NCI-H1048 (cell line): ENCODE measurements at places on chromosomes 11 and 22.

- DNase-seq: no peak
Measured at GRCh38 chr11:128824191-128825049, 42.7 kb downstream of the KCNJ1 start.

DNA sequence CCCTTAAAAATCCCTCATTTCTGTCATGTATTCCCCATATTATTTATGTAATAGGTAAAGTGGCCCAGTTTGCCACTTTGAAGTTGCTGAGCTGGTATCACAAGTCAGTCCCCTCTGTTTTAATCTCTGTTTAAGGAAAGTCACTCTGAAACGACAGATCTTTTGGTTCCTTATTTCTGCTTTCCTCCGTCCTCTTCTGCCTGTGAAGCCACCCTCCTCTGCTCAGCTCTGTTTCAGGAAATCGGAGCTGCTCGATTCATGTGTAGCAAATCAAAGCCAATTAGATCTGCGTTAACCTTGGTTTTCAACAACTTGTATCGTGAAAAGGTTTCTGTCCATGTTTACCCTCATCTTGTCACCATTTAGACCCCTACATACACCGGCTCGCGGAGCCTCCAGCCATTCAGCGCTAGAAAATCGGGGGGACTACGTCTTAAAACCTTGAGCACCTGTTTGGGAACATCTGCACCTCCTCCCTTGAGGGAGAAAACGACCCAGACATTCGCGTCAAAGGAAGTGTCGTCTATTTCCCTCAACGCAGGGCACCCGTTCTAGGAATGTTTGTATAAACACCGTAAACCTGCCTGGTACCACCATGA is 576 bp upstream of the SC5D start:
- no peak for DNase-seq

GRCh38 chr11:118744046-118744445 is 46.9 kb downstream of the DDX6 start:
- no peak for DNase-seq

DNA sequence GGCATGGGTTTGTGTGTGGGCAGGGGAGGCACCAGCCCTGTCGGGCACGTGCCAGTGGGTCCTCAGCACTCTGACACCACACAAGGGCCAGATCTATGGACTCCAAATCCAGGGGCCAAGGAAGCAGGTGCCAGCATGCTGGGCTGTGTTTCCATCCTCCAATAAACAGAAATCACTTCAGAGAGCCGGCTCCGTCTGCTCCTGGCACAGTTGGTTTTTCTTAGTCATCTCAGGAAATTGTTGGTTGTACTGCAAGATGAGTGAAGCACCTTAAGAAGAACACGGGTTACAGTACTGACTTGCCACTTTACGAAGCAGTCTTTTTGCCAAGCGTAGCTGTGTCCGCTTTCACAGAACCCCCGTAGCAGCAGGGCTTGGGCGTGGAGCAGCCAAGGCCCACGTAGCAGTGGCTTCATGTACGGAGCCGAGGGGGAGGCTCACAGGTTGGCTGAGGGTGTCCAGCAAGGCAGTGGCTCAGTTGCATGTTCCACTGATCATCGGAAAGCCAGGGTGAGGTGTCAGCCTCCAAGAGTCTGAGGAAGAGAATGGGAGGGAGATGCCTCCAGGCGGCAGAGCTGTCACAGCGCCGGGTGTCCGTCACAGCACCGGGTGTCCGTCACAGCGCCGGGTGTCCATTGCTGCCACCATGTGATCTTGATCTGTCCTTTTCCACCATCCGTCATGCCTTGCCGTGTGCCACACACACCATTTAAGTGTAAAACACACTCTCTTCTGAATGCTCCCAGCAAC is 314.9 kb downstream of the CTTN start:
- no peak for DNase-seq

DNA sequence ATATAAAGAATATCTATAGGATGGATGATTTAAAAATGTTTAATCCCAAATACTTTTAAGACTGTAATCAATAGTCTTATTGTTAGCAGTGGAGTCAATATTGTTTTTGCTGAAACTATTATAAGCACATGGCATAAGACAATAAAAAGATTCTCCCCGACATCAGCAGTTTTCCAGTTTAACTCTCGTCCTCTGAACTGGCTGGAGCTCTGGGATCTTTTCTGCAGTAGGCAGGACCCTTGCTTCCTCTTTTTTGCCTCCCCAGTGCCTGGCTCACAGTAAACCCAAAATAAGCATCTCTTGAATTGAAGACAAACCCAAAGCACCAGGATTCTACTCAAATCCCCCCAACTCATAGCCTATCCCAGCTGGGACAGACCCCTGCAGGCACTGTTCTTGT is 32.9 kb downstream of the KCNJ1 start:
- no peak for DNase-seq

DNA sequence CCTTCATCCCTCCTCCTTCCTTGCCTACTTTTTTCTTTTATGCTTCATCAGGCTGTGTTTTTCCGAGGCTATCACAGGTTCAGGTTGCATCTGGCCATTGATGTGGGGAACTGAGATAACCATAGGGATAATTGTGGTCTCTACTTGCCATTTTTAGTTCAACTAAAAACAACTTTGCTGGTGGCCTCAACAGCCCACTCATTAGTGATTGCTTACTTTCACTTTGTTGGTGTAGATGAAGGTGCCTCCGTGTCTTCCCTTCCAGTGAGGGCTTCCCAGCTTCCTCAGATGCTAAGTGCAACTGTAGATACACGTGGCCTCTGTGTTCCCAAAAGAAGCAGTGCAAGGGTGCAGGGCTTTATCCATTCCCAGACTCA is 35.0 kb downstream of the KCNJ1 start:
- no peak for DNase-seq

DNA sequence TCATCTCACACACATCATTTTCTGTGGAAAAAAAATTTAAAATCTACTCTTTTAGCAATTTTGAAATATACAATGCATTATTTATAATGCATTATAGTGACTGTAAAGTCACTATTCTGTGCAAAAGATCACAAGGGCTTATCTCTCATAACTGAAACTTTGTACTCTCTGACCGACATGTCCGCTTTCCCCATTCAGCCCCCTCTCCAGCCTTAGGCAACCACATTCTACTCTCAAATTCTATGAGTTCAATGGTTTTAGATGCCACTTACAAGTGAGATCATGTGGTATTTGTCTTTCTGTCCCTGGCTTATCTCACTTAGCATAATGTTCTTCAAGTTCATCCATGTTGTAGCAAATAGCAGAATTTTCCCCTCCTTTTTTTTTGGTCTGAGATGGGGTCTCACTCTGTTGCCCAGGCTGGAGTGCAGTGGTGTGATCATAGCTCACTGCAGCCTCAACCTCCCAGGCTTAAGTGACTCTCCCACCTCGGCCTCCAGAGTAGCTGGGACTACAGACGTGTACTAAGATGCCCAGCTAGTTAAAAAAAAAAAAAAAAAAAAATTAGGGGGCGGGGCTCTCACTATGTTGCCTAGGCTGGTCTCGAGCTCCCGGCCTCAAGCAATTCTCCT is 44.5 kb downstream of the SYN3 start:
- no peak for DNase-seq

DNA sequence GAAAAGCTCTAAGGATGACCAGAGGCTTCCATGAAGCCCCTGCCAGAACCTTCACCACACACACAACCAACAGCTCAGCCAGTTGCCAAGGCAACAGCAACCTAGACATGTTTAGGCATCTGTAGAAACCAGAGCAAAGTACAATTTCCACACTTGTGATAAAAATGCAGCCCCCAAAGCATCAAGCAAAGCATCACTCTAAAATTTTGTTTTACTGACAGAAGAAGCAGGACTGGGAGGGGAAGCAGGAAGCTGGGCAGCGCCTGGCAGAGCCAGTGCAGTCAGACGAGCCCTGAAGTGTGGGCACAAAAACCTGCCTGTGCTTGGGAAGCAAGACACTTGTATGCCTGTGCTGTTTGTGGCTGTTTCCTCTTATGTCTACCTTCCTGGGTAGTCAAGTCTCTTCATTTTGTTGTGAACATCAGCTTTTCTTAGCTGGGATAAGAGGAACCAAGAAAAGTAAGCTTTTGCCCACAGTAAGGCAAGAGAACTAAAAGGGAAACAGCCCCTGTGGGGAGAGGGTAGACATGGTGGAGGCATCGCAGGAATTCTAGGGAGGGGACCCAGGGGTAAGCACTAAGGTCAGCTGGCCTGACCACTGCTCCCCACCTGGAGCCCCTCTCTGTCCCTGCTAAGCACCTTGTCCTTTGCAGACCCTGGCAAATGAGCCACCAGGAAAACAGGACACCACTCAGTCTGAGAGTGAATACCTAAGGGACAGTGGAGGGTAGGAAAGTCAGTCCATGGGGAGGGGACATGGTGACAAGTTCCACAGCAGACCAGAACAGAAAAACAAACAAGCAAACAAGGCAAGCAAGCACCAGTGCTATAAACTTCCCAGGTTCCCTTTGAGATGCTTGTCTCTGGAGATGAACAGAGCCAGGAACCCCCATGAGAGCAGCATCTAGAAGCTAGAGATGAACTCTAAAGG is 13.4 kb downstream of the PACSIN2 start:
- no peak for DNase-seq

- no peak for DNase-seq
Measured at GRCh38 chr22:42289671-42290541, 19.5 kb upstream of the TCF20 start.

DNA sequence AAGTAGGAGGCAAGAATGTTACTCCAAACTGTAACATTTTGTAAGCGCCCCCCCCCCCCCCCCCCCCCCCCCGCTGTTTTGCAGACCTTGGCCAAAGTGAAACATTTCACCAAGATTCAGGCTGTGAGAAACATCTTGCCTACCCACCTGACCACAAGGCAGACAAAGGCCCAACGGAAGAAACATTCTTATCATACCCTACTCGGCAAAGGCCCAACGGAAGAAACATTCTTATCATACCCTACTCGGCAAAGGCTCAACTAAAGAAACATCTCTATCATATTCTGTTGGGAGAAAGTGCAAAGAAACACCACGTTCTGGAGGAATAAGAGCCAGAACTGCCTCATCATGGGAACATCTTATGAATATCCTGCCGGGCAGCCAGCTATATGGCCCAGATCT is 117.1 kb downstream of the JRKL start:
- DNase-seq: no peak

- DNase-seq: no peak
Measured at GRCh38 chr22:35919002-35919542, 109.6 kb downstream of the RBFOX2 start.

- no peak for DNase-seq
Measured at GRCh38 chr11:75588051-75588481, 26.0 kb downstream of the SERPINH1 start.

DNA sequence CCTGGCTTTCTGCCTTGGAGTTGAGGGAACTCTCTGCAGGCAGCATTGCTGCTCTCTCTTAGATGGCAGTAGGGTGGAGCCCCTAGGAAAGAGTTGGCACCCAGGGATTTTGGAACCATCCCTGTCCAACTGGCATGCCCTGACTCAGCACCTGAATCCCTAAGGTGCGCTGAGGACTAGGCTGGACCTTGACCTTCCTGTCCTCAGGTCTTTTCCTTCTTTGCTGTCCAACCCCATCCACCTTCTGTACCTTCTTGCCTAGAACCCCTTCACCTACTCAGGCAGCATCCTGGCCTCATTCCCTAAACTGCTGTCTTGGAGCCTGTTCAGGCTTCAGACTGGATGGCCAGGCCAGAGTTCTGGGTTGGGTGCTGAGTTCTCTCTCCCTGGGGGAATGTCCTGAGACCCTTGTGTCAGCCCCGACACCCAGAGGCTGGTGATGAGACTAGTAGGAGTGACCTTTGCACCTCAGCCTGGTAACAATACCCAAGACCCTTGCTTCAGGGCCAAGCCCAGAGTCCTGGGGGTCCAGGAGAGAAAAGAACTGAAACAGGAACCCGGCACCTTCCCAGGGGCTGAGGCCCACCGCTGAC is 2.5 kb upstream of the POLD4 start:
- DNase-seq: no peak

- no peak for DNase-seq
Measured at GRCh38 chr11:66369073-66369894, 2.3 kb downstream of the SLC29A2 start.

GRCh38 chr22:50660306-50660705 is 12.3 kb upstream of the SHANK3 start:
- DNase-seq: no peak

DNA sequence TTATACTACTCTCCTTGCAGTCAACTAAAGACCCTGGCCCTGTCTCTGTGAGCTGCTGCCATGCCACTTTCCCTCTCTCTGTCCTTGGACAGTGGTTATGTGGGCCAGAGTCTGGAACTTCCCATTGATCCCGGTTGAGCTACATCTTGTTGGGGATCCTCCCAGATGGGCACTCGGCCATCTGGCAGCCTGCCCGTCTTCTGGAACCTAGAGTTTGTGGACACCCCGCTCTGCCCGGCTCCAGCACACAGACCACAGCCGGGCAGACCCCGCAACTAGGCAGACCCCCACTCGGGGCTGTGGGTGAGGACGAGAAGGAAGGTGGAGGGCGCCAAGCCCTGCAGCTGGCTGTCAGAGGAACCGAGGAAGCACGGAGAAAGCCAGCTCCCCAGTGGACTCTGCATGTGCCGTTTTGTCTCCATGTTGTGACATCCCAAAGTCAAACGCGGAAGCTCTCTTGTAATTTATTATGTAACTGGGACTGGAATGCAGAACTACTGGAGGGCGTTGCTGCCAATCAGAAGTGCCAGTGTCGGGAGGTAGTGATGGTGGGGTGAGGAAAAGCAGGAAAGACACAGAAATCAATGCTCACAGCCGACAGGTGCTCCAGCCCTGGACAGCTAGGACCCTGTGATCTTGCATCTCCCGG is 207.7 kb downstream of the CEP164 start:
- DNase-seq: no peak

GRCh38 chr11:20669820-20670684 is 666 bp downstream of the NELL1 start:
- DNase-seq: no peak

- DNase-seq: no peak
Measured at GRCh38 chr22:32622004-32622743, 147.6 kb downstream of the FBXO7 start.

DNA sequence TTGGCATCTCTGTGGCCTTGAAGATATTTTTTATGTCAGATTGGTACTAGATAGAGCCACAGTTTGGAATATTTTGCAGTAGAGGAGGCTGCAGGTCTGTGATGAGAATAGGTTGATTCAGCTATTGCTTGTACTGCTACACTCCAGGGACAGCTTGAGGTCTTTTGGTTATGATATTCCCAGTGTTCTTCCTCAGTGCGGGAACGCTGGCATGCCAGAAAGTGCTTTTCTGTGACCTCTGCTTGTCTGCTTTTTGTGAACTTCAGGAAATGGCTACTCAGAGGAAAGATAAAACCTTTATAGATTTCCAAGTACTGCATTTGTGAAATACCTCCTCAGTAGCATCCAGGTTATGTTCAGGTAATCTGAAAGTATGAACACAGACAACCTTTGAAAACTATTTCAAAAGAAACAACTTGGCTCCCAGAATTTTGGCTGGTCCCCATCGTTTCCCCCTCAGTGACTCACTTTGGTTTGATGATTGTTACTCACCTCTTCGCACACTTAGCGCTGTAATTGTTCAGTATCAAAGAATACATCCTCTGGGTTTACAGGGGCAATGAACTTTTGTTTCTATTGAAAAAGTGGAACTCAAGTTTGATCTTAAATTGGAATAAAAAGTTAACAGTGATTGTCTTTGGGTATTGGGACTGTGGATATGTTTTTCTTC is 191.4 kb downstream of the HIPK3 start:
- no peak for DNase-seq
